ENCODE measurements at places on chromosomes 16 and 17.
A peak's percentile ranks its signal among the peaks of the same experiment; 100 is the strongest.

DNA sequence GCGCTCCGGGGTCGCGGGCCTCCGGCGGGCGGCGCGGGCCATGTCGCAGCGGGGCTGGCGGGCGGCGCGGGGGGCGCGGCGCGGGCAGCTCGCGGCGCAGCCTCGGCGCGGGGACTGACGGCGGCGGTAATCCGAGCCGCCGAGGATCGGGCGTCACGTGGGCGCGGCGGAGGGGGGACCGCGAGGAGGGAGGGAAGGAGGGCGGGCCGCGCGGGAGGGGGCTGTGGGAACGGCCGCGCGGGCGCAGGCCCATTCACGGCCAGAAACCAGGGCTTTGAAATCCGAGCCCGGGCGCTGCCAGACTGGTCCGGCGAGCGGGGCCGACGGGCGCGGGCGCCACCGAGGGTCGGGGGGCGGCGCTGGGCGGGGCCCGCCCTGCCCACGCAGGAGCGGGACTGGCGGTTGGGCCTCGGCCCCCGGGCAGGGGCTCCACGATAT is at the start of gene MTSS2:
Gene MTSS2, minus strand, starts transcription at position 116 of the 438 bp plus-strand sequence. CDS start 262 bp downstream, outside the sequence.
- peak; percentile 85 for DNase-seq

DNA sequence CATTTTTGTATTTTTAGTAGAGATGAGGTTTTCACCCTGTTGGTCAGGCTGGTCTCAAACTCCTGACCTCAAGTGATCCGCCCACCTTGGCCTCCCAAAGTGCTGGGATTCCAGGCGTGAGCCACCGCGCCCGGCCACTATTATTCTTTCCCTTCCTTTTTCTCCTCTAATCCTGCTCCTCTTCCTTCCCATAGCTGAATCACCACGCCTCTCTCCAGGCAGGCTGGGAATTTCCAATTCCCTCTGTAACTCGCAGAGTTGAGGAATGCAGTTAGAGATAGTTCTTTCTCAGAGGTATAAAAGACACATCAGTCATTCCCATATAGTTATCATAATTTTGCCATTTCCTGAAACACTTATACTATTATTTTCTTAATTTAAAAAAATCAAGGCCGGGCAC is 11.2 kb downstream of the METTL16 start:
- no peak for DNase-seq

DNA sequence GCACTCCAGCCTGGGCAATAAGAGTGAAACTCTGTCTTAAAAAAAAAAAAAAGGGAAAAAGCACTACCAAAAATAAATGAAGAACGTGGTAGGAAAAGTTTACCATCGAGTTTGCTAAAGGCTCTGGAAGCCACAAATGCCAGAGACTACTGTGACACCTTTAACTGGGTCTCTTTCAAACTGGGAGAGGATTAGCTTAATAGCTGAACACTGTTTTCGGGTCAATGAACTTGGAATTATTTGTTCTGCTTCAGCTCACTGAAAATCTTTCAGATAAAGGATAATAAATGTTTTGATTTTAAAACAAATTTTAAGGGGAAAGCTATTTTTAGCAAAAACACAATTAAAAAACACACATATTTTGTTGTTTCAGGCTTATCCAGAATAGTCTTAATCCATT is 1.4 kb downstream of the RETREG3 start:
- DNase-seq: no peak

- peak; percentile 50 for DNase-seq
These were observed 19.1 kb downstream of the OSBPL7 start for GRCh38 chr17:47802341-47803022.

DNA sequence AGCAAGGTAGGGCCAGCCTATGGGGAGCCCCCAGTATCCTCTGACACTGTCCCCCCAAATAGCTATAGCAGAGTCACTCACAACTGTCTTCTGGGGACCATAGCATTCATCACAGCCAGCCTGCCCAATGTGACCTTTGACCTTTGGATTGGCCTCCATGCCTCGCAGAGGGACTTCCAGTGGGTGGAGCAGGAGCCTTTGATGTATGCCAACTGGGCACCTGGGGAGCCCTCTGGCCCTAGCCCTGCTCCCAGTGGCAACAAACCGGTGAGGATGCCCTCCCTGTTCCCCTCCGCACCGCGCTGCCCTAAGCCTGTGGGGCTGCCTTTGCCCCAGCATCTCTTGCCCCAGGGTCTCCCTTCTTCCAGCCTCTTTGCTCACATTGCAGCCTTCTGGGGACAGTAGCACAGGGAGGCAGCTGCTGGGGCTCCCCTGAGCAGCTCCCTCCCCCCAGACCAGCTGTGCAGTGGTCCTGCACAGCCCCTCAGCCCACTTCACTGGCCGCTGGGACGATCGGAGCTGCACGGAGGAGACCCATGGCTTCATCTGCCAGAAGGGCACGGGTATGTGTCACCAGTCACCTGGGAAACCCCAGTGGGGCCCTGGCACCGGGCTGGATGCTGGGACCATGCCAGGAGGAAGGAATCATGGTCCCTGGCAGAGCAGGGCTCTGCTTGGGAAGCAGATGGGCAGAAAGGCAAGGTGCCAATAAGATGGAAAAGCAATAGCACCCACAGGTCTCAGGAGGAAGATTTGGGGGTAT is 61.1 kb downstream of the MRC2 start:
- no peak for DNase-seq

- no peak for DNase-seq
These were observed 143.7 kb downstream of the PRKCB start for GRCh38 chr16:23979441-23979840.

DNA sequence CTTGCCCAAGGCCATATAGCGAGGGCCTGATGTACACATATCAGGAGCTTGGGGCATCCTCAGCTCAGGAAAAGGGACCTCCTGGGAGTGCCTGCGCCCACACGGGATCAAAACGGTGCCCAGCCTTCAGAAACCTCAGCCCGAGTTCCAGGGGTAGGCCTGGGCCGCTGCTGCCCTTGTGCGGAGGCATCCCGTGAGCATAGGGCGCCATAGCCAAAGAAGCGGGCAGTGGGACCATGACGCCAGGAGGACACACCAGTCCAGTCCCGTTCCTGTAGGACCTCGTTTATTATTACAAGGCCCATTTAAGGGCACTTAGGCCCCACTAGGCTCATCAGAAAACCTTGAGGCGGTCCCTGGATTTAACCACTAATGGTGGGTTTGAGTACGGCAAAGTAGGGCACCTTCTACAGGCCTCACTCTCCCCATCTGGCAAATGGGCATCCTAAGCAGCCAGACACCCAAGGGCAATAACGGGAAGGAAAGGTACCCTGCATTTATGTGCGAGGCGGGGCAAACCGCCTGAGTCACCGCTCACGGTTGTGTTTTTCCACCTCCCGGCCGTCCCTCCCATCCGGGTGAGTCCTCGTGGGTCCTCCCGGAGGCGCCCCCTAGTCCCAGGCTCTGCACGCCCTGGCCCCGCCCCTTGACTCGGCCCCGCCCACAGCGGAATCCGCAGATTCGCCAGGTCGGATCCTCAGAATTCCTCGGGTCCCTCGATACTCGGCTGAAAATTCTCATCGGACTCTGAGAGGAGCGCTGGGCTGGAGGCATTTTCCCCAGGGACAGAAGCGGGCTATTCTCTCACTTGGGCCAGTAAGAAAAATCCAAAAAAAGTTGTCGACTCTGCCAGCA is 726 bp upstream of the SETD1A start:
- DNase-seq: peak; percentile 90

GRCh38 chr17:32591405-32591804 is 104.6 kb downstream of the CDK5R1 start:
- DNase-seq: no peak

- no peak for DNase-seq
These were observed 23.6 kb downstream of the CFAP20 start for GRCh38 chr16:58105631-58106030.

DNA sequence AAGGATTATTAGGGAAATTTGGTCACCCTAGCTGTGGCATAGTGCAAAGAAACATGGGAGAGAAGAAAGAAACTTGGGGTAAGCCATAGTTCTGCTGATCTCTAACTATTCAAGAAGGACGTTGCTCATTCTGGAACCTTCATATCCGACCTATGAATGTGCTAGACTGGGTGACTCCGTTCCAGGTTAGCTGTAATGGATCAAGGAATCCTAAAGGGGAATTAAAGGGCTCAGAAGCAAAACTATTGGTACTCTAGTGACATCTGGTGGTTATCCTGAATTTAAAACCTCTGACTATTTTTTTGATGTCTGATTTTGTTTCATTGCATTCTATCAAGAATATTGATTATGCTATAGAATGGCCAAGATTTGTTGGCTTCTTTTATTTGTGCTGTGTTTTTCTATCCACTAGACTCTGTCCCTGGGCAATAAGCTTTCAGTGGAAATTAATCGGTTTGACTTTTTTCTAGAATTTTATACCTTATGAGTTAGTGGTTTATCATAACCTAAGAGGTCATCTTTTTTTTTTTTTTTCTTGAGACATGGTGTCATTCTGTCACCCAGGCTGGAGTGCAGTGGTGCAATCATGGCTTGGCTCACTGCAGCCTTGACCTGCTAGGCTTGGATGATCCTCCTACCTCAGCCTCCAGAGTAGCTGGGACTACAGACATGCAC is 19.5 kb downstream of the PCTP start:
- DNase-seq: peak; percentile 23

DNA sequence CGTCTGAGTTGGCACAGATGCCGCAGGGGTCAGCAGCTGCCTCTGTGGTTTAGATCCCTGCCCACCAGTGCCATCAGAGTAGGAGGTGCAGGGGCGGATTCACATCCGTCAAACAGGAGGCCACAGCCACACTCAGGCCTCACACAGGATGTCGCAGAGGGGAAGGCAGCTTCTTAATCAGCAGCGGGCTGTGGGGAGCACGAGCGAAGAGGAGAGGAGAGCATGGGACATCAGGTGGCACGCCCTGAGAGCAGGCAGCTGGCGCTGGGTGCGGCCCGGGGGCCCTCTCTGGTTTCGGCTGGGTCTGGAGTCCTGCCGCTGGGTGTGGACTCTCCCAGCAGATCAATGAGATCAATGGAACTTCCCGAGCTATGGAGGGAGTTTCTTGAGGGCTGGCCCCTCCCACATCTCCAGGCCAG is 9.6 kb downstream of the LLGL2 start:
- DNase-seq: no peak
